T-helper 17 cell (primary cell): ENCODE measurements at places on chromosomes 3 and 15.

GRCh38 chr15:81286621-81287121 is 37.3 kb downstream of the STARD5 start:
- no peaks in the 10 kb centered on the region for H3K27me3 ChIP-seq
- H3K36me3 ChIP-seq: no peaks in the 10 kb centered on the region
- no peak for DNase-seq
- H3K27ac ChIP-seq: peak overlapping the region; percentile 83

DNA sequence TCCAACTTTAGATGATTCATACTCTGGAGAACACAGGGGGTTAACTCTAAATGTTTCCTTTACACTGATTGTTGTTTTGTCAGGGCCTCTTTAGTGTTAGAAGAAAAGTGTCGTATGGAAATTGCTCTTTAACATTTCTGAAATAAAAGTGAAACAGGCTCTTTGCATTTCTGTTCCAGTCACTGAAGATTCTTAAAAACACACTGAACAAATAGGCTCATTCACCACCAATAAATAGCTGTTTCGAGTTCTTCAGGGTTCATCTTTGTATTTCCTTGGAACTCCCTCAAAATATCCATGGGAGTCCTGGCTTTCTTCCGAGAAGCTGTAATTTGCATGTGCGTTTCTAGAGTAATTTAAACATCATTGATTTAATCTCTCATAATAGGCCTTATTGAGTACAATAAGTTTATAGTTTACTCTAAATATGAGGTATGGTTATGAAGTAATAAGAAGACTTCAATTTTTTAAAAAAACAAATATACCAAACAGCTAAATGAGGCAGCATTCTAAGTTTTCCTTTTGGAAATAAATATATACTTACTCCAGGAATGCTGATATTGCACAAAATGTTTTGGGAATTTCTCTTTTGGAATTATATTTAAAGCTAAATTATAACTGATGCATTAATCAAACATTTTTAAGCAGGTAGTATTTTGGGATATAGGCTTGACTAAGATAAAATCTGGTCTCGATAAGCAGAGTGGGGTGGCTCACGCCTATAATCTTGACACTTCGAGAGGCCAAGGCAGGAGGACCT is 327.4 kb downstream of the EPHA3 start:
- H3K27ac ChIP-seq: no peak overlapping the region
- DNase-seq: no peak
- no peaks in the 10 kb centered on the region for H3K27me3 ChIP-seq
- no peaks in the 10 kb centered on the region for H3K36me3 ChIP-seq
- H3K4me1 ChIP-seq: no peaks in the 10 kb centered on the region
- no peak overlapping the region for H3K4me3 ChIP-seq

- no peaks in the 10 kb centered on the region for H3K27me3 ChIP-seq
- no peak for DNase-seq
- no peaks in the 10 kb centered on the region for H3K4me1 ChIP-seq
- H3K4me3 ChIP-seq: no peak overlapping the region
- H3K27ac ChIP-seq: no peak overlapping the region
Observed at GRCh38 chr15:87623832-87624231, 632.7 kb downstream of the NTRK3 start.

- H3K36me3 ChIP-seq: peaks cover 4% of the 10 kb centered on the region
- H3K27ac ChIP-seq: no peak overlapping the region
- no peaks in the 10 kb centered on the region for H3K4me1 ChIP-seq
- no peak for DNase-seq
Observed at GRCh38 chr3:18901571-18901970, 246.7 kb upstream of the KCNH8 start.
